ENCODE measurements at places on chromosomes 12 and 14.

- DNase-seq, result peak; percentile 60
Observed at GRCh38 chr12:122184517-122184916, 1.6 kb downstream of the LRRC43 start.

GRCh38 chr12:44976246-44976645 is 74.7 kb downstream of the DBX2 start:
- DNase-seq, result no peak

DNA sequence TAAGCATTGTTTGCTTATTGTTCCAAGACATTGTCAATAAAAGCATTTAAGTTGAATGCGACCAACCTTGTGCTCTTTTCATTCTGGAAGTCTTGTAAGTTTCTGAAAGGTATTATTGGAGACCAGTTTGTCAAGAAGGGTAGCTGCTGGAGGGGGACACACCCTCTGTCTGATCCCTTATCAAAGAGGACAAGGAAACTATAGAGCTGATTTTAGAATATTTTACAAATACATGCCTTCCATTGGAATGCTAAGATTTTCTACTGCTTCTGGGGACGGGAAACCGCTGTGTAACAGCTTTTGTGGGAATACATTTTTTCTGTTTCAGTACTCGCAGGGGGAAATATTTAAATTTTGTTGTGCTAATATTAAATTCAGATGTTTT is 3.5 kb downstream of the FOS start:
- no peak for DNase-seq

GRCh38 chr12:130924966-130925665 is 28.6 kb upstream of the ADGRD1 start:
- no peak for DNase-seq

GRCh38 chr14:97603201-97603600 is 806.0 kb downstream of the VRK1 start:
- no peak for DNase-seq

DNA sequence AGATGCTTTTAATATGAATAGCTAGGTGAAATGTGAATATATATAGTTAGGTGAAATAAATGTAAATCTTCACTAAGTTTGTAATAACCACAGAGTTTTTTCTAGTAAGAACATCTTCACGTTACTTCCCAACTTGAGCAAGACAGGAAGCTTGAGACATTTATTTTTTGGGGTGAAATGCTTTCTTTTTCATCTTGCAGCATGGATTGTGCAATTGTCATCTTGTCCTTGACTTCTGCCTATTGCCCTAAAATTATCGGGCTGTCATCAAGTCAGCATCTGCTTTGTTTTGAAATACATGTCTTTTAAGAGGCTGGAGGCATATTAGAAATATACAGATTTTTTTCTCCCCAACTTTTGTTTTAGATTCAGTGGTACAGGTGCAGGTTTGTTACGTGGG is 433.9 kb downstream of the PCNX1 start:
- DNase-seq, result no peak

DNA sequence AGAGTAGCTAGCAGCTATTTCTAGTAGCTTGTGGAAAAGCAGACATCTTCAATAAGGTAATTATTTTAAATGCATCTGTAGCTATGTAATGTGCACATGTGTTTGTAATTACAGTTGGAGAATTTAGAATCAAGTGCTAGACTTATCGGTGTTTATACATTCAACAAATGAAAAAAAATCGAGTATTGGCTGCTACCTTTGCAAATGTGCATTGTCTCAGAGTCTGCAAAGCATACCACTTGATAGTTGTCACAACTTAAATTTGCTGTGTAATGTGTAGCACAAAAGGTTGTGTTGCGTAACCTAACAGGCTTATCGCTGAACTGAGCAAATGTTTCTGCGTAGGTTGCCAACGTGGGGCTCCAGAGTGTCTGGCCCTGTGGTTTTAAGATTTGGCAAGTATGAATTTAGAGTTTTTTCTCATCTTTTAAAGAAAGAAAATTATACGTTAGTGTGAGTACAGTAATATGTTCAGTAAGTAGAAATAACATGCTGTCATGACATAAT is 44.3 kb downstream of the TMTC2 start:
- no peak for DNase-seq

DNA sequence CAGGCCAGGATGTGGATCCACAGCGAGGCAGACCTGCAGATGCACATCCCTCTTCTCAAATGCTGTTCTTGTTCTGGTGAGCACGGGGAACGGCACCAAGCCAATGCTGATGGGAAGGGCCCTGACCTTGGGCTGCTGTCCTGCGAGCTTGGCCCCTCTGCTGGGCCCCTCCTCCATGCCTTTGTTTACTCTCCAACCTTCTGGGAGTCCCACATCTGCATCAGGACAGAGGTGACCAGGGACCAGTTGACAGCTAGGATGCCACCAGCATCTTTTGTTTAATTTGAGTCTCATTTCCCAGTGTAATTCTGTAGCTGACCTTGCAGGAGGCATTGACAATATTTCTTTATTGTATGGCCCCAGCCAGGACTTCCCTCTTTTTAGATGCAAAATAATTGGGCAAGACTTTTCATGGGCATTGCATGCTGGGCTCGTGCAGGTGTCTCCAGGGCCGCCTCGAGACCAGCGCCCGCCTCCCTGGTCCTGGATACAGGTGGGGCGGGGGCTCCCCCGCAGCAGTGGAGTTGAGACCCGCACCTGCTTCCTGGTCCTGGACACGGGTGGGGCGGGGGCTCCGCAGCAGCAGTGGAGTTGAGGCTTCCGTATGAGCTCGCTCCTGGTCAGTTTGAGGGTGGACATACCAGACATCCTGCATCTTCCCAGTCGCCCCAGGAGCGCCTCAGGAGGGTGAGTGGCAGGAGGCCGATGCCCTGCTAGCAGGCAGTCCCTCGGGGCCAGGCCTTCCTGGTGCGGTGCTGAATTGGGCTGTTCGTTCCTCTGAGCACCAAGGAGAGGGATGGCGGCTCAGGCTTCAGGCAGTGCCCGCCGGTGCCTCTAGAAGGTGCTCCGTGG is 11.4 kb downstream of the PACS2 start:
- DNase-seq, result no peak

GRCh38 chr14:49858383-49858782 is 5.8 kb upstream of the NEMF start:
- DNase-seq, result no peak

- no peak for DNase-seq
Observed at GRCh38 chr14:90281756-90282155, 25.4 kb downstream of the PSMC1 start.

- no peak for DNase-seq
Observed at GRCh38 chr12:56722832-56723231, 2.3 kb downstream of the NACA start.

DNA sequence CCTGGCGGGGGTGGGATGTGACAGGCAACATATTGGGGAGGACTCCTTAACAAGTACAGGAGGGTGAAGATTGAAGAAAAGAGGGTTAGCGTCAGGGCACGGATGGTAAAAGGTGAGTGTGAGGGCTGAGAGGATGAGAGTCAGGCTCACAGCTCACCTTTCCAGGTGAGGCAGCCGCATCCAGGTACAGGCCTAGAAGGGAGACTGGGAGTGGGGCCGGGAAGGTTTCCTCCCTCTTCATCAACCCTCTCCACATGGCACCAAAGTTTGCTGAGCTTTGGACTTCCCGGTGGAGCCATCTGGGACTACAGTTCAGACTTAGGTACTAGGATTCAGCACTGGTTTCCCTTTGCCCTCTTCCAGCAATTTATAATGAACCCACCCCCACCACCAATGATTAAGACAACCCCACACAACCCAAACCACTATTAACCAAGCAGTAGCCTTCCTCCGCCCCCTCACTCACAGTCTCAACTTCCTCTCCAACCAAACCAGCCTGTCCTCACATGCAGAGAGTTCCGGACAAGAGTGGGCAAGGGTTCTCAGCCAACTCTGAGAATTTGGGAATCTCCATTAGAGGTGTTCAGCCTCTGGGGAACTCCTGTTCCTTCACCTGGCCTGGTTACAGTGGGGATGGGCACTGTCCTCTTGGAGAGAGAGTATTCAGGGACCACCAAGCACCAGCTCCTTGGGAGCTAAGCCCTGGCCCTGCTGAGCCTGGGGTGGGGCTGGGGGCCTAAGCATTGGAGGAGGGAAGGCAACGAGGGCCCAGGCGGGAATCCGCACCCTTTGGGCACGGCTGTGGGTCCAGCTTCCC is 2.4 kb upstream of the HOXC4 start:
- peak; percentile 58 for DNase-seq

- no peak for DNase-seq
Observed at GRCh38 chr12:5996459-5996858, 51.4 kb upstream of the ANO2 start.

- DNase-seq, result no peak
Observed at GRCh38 chr14:96047101-96047500, 7.9 kb downstream of the C14orf132 start.

DNA sequence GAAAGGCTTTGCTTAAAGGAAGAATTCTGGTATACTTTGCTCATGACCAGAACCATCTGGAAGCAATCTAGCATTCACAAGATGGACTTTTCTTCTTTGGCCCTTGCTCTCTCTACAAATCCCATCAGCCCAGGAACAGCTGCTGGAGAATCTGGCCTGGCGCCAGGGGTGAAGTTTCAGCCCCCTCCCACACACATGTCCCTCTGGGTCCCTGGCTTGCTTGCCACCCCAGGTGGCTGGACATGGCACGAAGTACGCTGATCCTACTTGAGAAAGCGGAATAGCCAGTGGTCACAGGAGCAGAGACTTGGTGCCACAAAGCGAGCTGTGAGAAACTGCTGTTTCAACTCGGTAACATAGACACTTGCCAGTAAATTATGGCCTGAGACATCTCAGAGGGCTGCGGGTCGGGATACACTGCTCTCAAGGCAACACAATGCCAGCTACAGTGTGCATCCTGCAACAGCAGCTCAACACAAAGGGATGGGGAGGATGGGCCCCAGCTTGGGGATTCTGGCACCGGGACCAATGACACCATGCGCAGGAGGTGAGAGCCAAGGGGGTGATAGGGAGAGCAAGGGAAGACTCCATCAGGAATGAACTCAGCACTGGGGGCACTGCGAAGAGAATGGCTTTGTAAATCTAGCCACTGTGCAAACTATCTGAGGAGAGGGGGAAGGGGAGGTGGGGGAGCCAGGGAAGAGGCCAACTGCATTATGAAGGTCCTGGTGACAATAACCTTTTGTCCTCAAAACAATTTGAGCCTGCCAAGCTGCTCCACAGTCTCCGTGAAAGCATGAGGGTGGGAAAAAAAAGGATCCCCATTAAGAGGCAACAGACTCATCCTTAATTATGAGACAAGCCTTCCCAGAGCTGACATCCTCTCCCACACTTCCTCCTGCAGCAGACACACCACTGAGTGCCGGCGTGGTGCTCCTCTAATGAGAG is 219.9 kb downstream of the PPM1H start:
- DNase-seq, result no peak

DNA sequence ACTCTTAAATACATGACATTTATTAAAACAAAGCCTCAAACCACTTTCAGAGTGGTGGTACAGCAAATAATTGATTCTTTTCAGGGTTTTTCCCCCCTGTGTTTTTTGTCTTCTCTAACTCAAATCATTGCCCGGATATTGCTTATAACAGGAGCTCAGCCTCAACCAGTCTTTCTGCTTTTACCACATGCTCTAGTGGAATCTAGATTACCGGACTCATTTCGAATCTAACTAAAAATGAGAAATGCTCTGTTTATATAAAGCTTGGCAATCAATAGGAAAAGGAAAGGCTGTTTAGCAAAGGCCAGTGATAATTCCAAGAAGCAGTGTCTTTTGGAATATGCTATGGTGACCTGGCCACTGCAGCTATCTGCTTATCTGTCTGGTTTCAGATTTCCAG is 161.5 kb downstream of the ETV6 start:
- peak; percentile 34 for DNase-seq

DNA sequence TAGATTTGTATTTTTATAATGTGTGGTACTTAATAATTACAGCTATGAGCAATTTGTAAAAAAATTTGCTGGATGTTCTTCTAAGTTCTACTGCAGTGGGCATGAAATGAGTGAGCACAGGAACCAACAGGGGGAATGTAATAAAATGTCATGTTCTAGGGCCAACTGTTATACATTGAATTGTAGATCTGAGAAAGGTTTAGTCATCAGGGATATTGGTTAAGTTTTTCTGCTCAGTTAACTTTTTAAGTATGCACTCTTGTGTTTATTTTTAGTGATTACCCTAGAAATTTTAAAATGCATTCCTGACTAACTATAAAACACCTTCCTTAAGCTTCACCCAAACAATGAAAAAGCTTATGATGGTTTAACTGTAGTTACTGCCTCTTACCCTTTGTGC is 101.8 kb downstream of the CAND1 start:
- DNase-seq, result no peak

DNA sequence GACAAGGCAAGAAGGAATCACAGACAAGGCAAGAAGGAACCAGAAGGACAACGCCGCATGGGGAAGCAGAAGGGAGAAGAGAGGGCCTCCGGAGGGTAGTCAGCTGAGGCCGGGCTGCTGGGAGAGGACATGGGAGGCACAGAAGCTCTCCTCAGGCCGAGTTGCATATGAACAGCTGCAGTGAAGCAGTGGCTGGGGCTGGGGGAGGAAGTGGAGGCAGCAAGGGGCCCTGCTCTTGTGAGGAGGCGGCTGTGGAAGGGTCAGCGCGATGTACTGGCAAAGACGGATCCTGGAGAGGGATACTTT is 22.0 kb upstream of the TMEM106C start:
- peak; percentile 19 for DNase-seq

DNA sequence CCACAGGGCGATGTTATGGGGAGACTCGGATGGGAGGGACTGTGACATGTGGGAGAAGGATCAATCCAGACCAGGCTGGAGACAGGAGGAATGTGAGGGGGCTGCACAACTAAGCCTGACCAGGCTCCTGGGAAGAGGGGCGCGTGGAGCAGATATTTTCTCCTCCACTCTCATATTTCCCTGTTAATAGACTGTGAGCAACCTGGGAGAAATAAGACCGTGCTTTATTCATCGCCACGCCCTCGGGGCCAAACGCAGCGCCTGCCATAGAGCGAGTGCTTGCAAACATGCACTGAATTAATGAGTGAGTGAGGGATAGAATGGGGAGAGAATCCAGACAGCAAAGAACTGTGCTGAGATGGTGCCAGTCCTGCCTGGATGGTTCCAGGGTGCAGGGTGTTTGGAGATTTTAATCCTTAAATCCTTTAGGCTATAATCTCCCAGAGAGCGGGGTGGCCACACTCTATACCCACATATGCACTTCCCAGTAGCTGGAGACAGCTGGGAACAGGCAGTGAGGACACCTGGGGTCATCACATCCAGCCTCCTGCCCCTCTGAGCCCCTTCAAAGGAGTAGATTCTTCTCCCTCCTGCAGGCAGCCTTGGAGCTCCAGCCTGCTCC is 13.6 kb upstream of the FAIM2 start:
- no peak for DNase-seq

DNA sequence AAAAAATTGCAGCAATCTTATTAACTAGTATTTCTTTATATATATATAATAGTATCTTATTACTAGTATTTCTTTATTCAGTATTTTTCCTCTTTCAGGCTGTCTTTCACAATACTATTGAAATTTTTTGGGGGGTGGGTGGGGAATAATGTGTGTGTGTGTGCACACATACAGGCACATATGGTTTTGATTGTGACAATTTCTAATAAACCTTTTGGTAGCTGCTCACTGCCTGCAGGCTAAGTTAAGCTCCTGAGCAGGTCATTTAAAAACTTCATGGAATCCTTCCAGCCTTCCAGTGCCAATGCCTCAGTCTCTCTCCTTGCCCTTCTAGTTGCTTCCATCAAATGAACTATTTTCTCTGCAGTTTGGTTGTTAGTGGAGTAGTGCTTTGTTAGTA is 490.1 kb downstream of the PCNX1 start:
- no peak for DNase-seq

Measured in GM20000 (cell line).